ENCODE measurements at places on chromosomes 3 and 15. TPM values are rescaled to one million over a fixed set of nuclear protein-coding genes. Genes with fewer than 3 reads are reported as not detected.

DNA sequence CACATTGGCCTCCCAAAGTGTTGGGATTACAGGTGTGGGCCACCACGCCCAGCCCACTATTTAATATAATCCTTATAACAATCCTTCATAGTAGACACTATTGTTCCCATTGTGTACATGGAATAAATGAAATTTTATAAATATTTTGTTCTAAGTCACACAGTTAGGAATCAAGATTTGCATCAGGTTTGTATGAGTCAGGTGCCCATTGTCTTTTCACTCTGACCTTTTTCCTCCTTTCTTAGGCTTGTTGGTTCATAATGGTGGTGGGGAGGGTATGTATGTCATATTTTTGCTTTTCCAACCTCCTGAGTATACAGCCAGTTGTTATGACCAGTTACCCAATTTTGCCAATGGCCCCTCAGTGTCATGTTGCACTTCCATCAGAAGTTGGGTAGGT lies 18.0 kb upstream of the SLC30A4 start:
- no peak for DNase-seq

GRCh38 chr3:27632431-27633223 lies 89.5 kb downstream of the EOMES start:
- DNase-seq, result no peak

Gene SNTN
- total RNA-seq, result not detected

Gene ROPN1
- total RNA-seq, result not detected

Gene HCLS1
- total RNA-seq, result 241 TPM

Gene HMG20A
- total RNA-seq, result 55.6 TPM

DNA sequence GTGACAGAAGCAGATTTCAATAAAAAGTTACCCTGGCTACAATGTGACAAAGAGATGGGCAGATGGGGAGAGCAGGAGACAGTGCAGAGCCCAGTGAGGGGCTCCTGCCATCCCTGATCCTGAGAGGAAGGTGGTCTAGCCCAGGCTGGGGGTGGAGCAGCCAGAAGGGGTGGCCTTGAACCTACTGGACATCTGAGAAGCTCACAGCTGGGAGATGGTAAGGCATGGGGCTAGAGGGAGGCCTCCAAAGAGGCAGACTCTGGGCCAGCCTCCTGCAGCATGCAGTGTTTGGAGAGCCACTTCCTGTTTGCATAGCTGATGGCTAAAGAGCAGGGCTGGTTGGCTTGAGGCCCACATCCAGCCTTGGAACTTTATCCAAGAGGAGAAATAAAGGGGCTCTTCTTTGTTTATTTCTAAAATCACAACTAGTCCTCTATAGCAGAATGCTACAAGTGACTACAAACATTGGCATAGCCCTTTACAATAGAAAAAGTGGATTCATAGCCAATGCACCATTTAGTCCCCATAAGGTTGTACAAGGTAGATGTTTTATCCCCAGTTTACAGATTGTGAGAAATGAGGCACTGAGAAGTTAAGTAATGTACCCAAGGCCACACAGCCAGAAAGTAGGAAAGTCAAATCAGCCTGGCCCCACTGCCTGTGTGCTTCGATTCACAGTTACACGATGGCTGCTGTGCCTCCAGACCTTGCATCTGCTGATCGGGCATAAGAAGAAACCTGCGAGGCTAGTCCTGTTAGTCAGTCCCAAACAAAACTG lies 4.6 kb downstream of the EFCC1 start:
- DNase-seq, result peak; percentile 47

- no peak for DNase-seq
These were observed 25.6 kb downstream of the CEP19 start for GRCh38 chr3:196686436-196686835.

DNA sequence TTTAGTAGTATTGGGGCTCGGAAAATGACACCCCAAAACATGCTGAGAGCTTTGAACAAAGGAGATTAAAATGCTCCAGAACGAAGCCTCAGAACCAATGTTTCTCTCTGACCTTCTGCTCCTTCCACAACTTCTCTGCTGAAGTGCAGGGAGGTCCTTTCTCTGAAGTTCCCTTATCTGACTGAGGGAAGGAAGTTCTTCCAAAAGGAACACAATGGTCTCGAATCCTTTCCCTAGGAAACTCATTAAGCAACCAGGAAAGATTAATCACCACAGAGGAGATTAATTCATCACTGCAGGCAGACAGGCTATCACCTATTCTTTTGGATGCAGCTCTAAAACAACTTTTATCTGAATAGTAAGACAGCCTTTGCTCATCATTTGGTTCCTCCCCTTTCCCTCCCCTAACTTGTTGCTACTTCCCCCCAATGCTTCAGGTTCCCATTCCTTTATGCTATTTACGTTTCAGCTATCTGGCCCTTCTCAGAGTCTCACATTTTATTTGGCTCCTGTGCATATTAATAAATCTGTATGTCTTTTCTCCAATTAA lies 18.2 kb upstream of the WDR49 start:
- DNase-seq, result no peak

- no peak for DNase-seq
These were observed 271.3 kb upstream of the TPM1 start for GRCh38 chr15:62771234-62771633.

GRCh38 chr3:184284696-184285095 lies 8.9 kb downstream of the ECE2 start:
- DNase-seq, result peak; percentile 47

Gene NANOGP8
- not detected for total RNA-seq

Gene SUCNR1
- total RNA-seq, result not detected

GRCh38 chr15:72289597-72290325 lies 17.4 kb upstream of the PARP6 start:
- DNase-seq, result no peak

Gene BCL2A1
- total RNA-seq, result 2.3 TPM

Gene MESP1
- not detected for total RNA-seq

Gene CNTN4
- total RNA-seq, result not detected

DNA sequence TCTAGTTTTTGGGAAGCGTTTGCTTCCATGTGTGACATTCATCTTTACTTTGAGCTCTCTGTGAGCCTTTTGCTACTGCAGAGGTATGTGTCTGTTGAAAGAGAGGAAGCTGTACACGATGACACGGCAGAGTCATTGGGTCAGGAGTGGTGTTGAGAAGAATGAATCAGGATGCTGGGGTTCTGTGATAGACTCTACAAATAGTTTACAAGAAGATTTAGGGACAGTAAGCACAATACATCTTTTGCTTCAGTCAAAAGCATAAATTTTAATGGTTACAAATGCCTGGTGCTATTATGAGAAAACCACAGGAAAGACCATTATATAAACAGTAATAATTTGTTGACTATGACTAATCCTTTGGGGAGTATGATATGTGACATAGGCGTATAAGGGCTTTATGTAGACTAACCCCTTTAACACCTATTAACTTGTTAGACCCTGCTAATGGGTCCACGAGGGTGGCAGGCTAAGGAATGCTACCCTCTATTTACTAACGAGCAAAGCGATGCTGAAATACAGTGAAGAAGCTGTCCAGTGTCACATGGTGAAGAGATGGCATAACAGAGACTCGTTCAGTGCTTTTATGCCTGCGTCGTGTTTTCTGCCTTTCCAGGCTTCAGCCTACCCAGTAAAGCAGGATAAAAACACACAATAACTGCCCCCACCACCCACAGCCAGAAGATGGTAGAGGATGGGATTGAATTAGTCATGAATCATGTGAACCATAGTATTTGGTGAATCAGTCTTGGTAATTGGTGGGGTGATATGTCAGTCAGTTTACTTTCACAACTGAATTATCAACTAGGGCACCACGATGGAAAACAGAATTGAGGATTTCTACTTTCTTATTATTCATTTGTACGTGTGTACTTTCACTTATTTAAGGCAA lies 118.8 kb downstream of the LPP start:
- DNase-seq, result no peak

Gene ISG20
- total RNA-seq, result 310 TPM

Gene RPLP1
- 2,251 TPM for total RNA-seq

DNA sequence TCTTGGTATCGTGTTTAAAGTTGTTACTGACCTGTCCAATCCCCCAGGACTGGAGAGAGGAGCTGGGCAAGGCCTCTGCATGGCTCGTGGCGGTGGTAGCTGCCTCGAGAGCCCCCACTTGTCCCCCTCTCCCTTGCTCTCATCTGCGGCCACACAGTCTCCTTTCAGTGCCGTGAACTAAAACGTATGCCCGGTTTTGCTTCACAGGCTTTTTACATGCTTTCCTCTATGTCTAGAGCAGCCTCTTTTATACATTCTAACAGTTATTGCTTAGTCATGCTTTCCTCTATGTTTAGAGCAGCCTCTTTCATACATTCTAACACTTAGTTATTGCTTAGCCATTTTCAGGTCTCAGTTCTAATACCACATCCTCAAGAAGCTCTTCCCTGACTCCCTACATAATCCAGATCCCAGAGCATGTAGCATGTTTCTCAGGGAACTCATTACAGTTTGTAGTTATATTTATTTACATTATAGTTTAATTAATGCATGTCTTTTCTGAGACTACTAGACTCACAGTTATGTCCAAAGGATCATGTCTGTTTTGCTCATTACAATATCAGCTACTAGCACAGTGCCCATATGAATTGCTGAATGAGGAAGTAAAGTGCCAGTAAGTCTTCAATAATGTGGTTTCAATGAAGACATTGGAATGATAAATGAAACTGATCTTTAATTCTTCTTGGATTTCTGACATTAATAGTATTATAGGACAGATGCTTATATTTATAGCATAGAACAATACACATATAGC lies 66.5 kb upstream of the TBL1XR1 start:
- no peak for DNase-seq

GRCh38 chr3:149605902-149606301 lies 51.9 kb downstream of the WWTR1 start:
- no peak for DNase-seq

DNA sequence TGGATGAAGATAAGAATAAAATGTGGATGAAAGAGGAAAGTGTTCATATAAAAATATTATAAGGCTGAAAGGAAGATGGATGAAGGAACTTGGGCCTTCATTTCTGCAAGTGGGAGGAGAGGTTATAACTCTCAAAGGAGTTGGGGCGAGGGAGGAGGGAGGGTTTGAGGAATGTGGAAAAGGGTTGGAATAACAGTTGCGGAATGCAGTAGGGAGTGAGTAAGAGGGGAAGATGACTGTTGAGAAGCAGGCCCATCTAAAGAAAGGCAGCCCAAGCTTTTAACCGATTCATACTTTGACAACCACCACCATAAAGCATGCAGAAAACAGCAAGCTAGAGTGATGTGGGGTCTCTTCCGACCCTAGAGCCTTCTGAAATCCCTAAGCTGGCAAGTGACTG lies 8.3 kb upstream of the TM4SF4 start:
- DNase-seq, result no peak

DNA sequence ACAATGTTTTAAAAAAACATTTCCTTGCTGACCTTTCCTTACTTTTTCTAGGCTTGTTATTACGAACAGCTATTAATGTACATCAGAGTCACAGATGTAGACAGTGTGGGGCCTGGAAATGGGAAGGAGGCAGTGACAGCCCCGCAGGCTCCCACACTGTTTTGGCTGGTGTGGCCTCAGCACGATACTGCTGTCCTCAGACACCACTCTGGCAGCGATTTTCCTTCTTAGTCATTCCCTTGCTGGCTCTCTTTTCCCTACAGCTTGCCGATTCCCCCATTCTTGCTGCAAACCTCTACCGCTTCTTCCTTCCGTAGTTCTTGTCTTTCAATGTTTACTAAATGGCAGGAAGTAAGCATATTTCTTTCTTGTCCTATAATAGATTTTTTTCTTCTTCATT lies 113.1 kb downstream of the ABI3BP start:
- DNase-seq, result no peak

GRCh38 chr3:190375671-190376070 lies 12.3 kb upstream of the CLDN16 start:
- DNase-seq, result no peak

Gene PPP1R14D
- not detected for total RNA-seq

Gene GOLGA6D
- total RNA-seq, result not detected

DNA sequence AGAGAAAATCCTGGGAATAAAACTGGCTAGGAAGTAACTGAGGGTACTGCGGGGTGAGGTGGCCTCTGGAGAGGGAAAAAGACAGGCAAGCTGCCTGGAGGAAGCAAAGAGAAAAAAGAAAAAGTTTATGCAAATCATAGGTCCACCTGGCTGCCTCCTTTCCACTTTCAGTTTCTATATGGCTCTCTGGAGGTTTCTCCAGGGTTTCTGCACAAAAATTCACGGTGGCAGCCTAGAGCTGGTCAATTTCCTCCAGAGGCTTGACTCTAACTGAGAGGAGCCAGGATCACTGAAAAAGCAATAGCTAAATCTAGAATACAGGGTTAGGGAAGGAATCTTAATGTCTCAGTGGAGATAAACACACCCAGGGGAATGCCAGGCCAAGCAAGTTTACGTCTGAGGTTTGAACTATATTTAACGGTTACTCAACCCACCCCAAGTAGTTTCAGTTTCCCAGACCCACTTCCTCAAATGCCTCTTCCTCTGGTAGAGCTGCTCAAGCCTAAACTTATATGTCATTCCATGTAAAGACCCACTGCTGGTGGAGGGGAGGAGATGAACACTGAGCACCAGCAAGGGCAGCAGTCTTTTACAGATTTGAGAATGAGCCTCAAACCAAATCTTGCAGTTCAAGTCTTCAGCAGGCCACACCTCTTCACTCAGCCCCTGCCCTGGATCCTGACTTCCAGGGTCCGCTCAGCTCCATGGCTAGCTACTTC lies 5.7 kb downstream of the LYSMD2 start:
- peak; percentile 71 for DNase-seq

Gene NR1I2
- total RNA-seq, result not detected

DNA sequence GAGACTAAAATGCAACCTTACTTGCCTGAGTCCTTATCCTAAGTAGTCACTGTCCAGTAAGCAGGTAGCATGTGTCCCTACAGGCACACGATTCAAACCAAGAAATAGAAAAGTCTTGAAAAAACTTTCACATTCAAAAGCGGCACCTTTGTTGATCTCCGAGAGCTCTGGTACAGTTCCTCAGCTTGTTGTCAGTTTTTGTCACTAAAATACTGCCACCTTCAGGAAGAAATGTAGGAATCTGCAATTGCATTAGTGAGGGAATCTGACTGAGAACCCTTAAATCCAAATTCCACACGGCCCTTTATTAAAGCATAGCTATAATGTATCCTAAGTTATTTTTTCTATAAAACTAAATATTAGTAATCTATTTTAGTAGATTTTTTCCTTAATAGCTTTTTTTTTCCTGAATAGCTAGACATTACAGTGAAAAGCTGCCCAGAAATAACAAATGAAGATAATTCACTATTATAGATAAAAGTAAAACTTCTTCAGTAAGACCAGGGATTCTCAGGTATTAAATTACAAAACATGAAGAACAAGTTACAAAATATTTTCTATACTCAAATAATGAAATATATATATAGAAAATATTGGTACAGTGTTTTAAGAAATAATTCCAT lies 44.0 kb downstream of the CCDC54 start:
- DNase-seq, result peak; percentile 75

- DNase-seq, result no peak
These were observed 6.0 kb upstream of the SLC6A1 start for GRCh38 chr3:10986592-10986991.

DNA sequence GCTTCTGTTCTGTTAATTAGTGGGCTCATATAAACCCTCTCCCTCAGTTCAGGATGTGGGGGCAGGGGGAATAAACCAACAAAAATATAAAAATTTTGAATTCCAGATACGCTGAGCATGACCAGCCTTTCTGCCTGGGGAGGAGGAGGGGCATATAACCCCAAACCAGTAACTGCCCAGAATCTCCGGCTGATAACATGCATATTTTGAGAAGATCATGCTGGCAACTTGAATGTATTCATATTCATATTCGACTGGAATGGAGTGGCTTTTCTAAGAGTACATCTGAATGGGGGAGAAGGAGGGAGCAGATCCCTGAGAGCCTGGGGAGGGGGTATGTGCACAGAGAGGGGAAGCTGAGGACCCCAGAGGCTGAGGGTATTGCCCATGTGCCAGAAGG lies 54.5 kb upstream of the LCTL start:
- DNase-seq, result no peak

Gene SQOR
- total RNA-seq, result 0.42 TPM

- DNase-seq, result no peak
These were observed 12.0 kb upstream of the FGD5 start for GRCh38 chr3:14806641-14807263.
